Right ventricle myocardium inferior (tissue), 1 donor: ENCODE measurements at places on chromosomes 3 and 15.

- DNase-seq = no peak
These were observed 71.9 kb downstream of the FBXL22 start for GRCh38 chr15:63669074-63669473.

- no peak for DNase-seq
These were observed 208.1 kb upstream of the PPP2R3A start for GRCh38 chr3:135757421-135757820.

DNA sequence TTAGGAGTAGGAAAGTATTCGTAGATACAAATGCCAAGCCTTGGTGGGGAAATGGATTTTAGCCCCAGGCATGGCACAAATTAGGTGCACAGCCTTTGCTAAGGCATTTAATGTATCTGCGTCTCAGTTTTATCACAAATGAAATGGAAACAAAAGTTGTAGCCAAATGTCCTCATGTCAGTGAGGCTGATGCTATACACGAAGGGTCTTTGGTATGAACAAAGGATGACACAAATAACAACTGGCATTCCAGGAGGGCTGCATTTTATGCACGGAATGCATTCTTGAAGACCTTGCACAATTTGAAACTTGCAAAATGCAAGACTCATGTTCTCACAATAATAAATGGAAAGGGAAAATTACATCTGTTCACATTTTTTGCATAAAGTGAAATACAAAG lies 181.9 kb downstream of the SV2B start:
- no peak for DNase-seq

DNA sequence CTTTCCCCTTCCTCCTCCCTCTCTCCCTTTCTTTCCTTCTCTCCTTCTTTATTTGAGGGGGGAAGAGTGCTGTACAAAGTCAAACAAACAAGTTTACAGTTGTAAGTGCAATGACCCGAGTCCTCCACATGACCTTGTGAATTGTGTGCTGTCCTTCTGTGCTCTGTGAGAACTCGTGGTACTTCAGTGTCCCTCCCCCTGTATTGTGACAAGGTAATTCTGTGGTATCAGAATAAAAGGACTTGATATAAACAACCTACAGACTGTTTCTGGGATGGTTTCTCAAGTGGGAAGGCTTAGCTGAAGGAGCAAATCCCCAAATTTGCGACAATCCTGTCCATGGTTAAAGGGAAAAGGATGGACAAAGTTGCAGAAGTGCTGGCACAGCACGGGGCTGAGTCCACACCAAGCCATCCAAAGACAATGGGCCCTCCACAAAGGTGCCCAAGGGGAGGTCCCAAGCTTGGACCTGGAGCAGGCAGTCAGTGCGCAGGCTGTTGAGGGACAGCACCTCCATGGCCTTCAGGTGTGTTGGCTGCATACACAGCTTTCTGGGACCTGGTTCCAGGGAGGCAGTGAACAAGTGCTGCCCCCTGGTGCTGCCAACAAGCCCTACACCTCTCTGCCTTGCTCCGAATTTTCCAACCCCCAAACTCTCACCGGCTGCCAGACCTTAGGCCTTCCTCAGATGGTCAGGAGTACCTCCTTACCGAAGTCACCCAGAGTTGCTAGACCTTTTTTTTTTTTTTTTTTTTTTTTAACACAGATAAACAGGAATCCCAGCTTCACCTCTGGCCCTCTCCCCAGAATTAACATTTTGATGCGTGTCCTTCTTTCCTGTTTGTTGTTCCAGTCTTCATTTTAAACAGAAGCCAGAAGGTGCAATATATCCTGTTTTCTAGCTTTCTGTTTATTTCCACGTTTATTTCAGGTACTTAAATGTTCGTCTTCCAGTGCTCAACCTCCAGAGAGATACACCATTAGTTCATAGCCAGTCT lies 2.6 kb upstream of the APEH start:
- no peak for DNase-seq

DNA sequence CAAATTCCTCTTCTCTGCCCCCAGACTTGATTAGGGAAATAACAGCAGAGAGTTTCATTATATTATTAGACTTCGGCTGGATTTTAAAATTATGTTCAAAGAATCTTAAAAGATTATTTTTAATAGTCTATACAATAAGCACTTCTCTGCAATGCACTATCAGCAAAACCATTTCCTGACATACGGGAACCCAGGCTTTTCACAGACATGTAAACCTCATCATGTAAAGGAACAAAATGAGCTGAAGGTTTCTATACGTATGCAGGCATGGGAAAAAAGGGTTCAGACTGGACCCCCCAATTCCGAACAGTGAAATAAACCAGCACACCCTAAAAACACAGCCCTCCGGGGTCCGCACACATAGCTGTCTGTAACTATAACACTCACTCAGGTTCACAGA lies 77.5 kb upstream of the LMOD3 start:
- DNase-seq = no peak

DNA sequence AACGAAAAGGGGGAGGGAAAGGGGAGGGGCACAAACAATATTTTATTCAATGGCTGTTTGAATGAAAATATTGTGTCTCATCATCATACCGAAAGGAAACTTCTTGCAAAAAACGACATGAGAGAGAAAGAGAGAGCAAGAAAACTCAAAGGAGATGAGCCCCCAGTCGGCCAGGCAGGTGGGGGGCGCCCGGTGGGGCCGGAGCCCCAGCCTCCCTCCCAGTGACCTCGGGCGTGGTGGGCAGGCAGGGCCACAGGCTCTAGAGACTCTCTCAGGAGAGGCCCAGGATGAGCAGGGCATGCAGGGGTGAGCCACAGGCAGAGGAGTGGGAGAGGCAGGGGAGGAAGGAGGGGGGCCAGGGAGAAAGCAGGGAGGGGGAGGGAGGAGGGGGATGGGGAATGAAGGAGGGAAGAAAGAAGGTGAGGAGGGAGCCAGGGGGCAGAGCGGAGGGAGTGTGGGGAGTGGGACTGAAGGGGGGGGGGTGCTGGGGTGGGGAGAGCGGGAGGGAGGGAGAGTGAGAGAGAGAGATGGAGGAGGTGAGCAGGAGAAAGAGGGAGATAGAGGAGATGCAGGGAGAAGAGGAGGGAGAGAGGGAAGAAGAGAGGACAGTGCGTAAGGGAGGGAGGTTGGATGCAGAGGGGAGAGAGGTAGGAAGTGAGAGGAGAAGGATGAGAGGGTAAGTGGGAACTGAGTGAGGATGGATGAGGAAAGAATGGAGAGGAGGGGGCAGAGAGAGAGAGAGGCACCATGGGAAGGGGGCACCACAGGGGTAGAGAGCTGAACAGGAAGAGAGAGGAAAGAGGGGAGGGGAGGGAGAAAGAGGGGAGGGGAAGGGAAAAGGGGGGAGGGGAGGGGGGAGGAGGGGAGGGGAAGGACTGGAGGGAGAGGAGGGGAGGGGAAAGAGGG lies 14.1 kb upstream of the TMEM115 start:
- DNase-seq = no peak

DNA sequence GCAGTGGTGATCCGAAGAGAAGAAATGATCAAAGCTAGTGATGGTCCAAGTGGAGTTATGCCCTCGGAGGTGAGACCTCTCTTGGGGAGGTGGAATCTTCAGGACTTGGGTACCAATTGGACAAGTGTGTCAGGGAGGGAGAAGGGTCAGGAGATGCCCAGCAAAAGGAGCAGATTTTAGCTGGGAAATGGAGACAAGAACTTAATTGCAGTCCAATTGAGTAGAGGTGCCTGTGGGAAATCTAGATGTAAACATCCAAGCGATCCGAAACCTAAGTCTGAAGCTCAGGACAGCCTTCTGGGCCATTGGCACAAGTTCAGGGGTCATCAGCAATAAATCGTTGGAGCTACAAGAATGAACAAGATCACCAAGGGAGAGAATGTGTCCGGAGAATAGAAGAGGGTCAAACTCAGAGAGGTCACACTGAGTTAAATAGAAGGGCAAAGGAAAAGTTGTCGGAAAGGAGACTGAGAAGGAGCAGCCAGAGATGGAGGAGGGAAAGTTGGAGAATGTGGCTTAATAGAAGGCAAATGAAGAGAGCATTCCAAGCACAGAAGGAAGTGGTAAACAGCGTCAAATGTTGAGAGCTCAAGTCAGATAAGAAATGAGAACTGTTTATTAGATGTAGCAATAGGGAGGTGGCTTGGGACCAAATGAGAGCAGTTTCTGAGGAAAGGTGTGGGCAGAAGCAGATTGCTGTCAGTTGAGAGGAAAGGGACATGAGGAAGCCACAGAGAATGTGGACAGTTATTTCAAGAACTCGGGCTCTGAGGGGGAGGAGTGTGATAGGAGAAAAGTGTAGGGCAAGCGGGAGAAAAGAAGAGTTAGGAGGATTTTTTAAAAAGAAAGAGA lies 64.2 kb upstream of the FNDC3B start:
- no peak for DNase-seq

DNA sequence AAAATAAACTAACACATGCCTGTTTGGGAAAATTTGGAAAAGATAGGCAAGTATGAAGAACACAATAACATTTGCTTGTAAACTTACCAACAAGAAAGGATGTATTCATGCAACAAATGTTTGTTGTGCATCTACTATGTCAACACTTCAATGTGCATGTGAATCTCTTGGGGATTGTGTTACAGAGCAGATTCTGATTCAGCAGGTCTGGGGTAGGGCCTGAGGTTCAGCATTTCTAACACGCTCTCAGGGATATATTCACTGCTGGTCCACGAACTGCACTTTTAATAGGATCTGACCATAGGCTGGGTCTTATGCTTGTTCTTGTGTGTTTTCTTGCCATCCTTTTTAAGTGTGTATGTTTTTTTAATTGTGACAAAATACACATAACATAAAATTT lies 11.8 kb downstream of the GPD1L start:
- DNase-seq = no peak

DNA sequence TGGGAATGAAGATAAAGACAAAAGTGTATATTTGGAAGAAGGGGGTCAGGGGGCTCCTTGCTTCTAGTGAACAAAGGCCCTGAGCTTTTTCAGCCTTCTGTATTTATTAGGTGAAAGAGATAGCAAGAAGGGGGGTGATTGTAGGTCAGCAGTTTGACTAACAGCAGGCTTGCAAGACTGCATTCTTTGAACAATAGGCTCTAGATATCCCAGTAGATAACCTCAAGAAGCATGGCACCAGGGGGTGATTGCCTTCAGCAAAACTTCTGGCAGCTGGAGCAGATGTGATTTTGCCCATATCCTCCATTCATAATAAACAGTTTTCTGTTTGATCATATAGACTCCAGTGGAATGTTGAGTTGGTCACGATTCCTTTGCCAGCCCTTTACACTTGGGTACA lies 31.7 kb upstream of the GOLIM4 start:
- DNase-seq = no peak

DNA sequence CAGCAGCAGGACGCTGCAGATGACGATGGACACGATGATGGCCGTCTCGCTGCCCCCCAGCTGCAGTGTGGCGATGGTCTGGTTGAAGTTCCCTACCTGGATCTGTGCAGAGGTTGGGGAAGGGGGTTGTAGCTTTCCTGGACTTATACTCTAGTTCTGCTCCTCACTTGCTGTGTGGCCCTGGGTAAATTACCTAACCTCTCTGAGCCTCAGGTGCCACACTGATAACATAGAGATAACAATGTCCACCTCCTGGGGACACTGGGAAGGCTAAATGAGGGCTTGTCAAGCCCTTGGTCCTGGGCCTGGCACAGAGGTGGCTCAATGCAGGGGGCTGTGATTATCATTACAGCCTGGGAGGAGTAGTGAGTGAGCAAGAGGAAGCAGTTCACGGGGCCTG lies 26.9 kb downstream of the H1-8 start:
- DNase-seq = no peak

DNA sequence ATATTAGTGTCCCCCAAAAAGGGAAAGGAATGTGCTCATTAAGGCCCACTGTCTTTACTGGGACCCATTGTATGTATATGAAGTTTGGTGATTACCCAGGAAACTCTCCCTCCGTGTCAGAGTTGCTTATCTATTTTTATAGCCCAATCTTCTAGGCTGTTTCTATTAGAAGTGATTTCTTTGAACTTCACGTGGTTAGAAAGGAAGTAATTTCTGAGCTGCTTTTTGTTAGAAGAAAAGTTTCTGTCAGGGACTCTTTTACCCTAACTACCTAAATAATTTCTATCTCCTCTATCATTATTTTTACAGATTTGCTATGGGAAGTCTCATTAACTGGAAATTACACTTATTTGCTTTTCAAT lies 17.7 kb upstream of the SENP7 start:
- DNase-seq = no peak

DNA sequence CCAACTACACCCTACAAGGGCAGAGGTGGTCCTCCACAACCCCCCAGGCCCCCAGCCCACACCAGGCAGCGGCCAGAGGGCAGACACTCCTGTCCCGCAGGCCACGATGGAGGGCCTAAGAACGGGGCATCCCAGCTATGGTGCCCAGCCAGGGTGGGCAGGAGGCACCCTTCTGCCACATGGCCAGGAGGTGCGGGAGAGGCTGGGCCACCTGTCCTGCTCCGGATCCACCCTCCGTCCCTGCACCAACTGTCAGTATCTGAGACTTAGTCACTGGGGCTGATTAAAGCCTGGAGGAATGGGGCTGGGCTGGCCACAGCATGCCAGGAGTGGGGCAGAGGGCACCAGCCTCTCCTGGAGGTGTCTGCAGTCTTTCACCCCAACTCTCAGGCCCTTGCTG lies 37.9 kb downstream of the TNK2 start:
- DNase-seq = no peak

- DNase-seq = no peak
These were observed 63.8 kb upstream of the ANKRD34C start for GRCh38 chr15:79218588-79219200.

DNA sequence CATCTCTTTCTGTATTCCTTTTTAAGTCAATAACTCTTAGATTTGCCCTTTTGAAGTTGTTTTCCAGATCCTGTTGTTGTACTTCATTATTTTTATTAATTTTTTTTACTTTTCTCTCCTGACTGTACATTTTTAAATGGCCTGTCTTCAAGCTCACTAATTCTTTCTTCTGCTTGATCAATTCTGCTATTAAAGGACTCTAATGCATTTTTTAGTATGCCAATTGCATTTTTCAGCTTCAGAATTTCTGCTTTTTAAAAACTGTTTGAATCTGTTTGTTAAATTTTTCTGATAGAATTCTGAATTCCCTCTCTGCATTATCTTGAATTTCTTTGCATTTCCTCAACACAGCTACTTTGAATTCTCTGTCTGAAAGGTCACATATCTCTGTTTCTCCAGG lies 5.6 kb downstream of the OR5K4 start:
- no peak for DNase-seq

GRCh38 chr3:184389935-184390528 lies 10.2 kb downstream of the CHRD start:
- DNase-seq = no peak

DNA sequence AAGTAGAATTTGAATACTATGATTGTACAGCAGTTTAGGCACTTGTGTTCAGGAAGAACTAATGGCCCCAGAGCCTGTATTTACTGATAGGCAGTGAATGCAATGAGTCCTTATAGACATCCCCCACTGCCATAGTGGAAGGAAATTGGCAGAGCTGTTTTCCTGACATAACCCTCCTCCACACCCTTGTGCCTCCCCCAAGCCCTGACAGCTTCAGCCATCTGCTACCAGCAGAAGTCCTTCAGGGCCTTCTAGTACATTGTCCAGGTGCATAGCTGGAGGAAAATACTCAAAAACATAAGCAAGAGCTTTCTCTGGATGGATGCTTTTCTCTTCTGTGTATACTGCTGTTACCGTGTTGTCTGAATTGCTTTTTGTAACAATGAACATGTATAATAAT lies 20.6 kb downstream of the ARHGAP31 start:
- DNase-seq = no peak

- no peak for DNase-seq
These were observed 192.4 kb upstream of the IL12A start for GRCh38 chr3:159796226-159796625.

- DNase-seq = no peak
These were observed 473.7 kb upstream of the ROBO2 start for GRCh38 chr3:76566211-76566534.

- DNase-seq = no peak
These were observed 44.1 kb downstream of the CTXND1 start for GRCh38 chr15:80207887-80208286.
